M059J (cell line): ENCODE measurements at places on chromosomes 5 and 9.

DNA sequence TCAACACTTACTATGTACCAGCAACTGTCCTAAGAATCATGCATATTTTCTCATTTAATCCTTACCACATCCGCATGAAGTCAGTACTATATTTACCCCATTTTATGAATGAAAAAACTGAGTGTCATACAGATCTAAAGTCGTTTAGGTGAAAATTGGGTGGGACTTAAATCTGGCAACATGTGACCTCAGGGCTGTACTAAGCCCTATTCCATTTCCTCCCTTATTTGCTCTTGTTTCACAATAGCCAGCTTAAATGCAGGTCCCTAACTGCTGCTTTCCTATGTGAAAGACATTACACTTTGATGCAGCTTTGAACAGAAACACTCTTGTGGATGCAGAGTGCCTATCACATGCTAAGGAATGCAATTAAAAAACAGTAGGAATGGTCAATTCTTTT is 2.5 kb upstream of the RAB14 start:
- no peak for DNase-seq

GRCh38 chr9:122996586-122996985 is 36.9 kb upstream of the GPR21 start:
- no peak for DNase-seq

GRCh38 chr9:115035841-115036612 is 81.9 kb downstream of the TNC start:
- peak; percentile 62 for DNase-seq

- DNase-seq = no peak
Measured at GRCh38 chr5:55749387-55749786, 11.5 kb downstream of the DDX4 start.

GRCh38 chr5:139984816-139985215 is 58.3 kb downstream of the NRG2 start:
- DNase-seq = no peak
